ENCODE measurements at places on chromosomes 12 and 14. TPM values are rescaled to one million over a fixed set of nuclear protein-coding genes. Genes with fewer than 3 reads are reported as not detected.

DNA sequence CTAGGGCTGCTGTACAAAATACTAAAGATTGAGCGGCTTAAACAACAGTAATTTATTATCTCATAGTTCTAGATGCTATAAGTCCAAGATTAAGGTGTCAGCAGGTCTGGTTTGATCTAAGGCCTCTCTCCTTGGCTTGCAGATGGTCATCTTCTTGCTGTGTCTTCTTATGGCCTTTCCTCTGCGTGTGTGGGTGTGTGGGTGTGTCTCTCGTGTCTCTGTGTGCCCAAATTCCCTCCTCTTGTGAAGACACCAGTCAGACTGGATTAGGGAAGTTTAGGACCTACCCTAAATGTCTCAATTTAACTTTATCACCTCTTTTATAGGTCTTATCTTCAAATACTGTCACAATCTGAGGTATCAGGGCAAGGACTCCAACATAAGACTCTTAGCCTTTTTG lies 28.3 kb downstream of the DDHD1 start:
- no peaks in the 10 kb centered on the region for H3K27me3 ChIP-seq
- H3K27ac ChIP-seq = no peak overlapping the region
- H3K4me1 ChIP-seq = no peaks in the 10 kb centered on the region

DNA sequence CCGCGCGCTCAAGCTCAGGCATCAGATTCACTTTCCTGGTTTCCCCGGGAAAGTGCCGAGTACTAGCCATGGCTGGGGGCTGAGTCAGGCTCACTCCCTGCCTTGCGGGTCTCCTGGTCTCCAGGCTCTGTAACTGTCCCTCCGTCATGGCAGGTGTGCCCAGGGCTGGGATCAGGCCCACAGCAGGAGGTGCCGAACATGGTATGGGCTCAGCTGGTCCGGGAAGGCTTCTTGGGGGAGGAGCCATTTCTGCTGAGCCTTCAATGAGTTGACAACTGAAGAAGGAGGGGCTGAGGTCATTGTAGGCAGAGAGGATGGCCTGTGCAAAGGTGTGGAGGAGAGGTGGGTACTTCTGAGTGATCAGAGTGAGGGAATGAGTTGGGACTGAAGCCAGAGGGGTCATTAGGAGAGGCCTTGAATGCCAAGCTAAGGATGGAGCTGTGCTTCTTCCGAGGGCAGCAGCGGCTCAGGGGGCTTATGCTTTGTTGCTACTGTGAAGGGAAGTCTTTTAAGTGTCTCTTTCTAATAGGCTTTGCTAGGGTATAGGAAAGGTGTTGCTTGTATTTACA lies 769 bp downstream of the EXOC3L4 start:
- H3K27ac ChIP-seq = no peak overlapping the region
- H3K4me1 ChIP-seq = peaks cover 11% of the 10 kb centered on the region
- DNase-seq = no peak
- no peak overlapping the region for H3K4me3 ChIP-seq
- H3K27me3 ChIP-seq = no peaks in the 10 kb centered on the region

- DNase-seq = no peak
- no peaks in the 10 kb centered on the region for H3K4me1 ChIP-seq
- no peaks in the 10 kb centered on the region for H3K36me3 ChIP-seq
These were observed 226.7 kb downstream of the NPAS3 start for GRCh38 chr14:33165144-33165925.

DNA sequence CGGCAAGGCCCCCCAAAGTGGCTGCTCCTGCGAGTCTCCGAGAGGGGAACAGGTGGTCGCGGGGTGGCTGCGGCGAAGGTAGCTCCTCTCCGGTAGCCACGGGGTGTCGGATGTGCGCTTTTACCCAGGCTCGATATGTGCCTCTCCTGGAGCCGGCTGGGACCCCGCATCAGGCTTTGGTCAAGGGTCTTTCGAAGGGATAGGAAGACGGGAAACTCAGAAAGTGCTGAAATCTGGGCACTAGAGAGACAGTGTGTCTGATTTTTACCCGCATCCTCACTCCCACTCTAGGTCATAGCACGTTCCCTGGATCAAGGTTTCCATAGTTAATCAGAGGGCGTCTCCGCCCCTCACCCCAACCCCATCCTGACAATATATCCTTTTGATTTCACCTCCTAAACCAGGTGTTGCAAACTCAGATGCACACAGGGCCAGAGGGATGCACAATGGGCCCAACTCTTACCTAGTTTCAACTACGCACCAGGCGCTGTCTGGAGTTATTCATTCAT lies 156.9 kb downstream of the PTPN11 start:
- DNase-seq = peak; percentile 36
- H3K36me3 ChIP-seq = no peaks in the 10 kb centered on the region
- H3K4me1 ChIP-seq = no peaks in the 10 kb centered on the region

- no peak overlapping the region for H3K27ac ChIP-seq
- no peaks in the 10 kb centered on the region for H3K27me3 ChIP-seq
- DNase-seq = no peak
These were observed 131.0 kb upstream of the EEA1 start for GRCh38 chr12:93059925-93060665.

DNA sequence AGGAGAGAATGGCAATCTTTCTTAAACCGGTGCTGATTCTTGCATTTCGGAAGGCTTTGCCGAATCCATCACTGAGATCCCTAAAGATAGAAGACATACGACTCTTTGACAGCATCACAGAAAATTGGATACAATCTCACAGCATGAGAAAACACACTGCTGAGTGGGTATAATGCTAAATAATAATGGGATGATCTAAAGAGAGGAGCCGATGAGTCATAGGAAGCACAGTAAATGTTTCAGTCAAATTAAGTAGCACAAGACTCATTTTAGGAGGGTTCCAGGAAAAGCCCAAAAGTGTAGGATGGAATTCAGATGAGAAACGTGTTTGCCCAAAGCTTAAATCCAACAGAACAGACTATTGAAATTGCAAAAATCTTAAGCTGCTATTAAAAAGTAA lies 81.7 kb downstream of the CPNE8 start:
- no peaks in the 10 kb centered on the region for H3K4me1 ChIP-seq
- no peak for DNase-seq
- H3K4me3 ChIP-seq = no peak overlapping the region
- no peaks in the 10 kb centered on the region for H3K36me3 ChIP-seq

DNA sequence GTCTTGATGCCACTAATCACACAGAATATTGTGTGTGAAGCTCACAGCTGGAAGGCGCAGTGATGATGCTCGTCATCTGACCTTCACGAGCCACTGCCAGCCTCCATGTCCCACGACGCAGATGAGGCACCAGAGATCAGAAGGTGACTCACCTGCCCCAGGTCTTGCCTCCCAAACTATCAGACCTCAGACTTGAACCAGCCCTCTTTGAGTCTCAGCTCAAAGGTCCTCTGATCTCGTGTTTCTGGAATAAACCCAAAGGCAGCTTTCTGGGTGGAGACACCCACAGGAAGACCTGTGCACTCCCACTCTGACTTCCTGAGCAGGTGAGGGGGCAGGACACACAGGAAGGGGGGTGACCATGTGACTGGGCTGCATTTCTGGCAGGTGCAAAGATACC lies 19.6 kb upstream of the CHGA start:
- H3K4me3 ChIP-seq = no peak overlapping the region
- H3K36me3 ChIP-seq = no peaks in the 10 kb centered on the region
- no peak overlapping the region for H3K27ac ChIP-seq
- H3K4me1 ChIP-seq = no peaks in the 10 kb centered on the region

RASSF9 gene
- 0.68 TPM for polyA plus RNA-seq

LTB4R gene
- polyA plus RNA-seq = 15.5 TPM

DNA sequence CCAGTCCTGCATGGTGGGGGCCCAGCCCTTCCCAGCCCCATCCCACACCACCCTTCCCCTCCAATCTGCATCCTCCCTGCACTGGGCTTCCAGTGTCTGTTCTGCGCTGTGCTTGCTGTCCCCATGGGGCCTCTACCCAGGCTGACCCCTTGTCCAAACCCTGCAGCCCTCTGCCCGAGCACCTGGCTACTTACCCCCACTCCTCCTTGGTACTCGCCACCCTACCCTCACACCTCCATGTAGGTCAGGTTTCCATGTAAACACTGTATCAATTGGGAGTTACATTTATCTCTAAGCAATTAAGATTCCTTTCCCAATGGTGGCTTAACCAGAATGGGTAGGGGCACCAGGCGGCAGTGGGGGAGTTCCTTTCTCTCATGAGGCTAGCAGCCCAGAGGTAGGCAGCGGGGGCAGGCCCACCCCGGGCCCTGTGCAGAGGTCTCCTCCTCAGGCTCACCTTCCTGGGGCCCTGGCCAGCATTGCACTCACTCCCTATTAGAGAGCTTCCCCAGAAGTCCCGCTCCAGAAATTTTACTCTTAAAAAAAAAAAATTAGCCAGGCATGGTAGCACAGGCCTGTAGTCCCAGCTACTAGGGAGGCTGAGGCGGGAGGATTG lies 76.6 kb upstream of the CCND2 start:
- H3K27me3 ChIP-seq = no peaks in the 10 kb centered on the region
- DNase-seq = no peak
- no peak overlapping the region for H3K27ac ChIP-seq
- H3K4me1 ChIP-seq = no peaks in the 10 kb centered on the region
- no peaks in the 10 kb centered on the region for H3K36me3 ChIP-seq

GALNT6 gene
- polyA plus RNA-seq = 2.7 TPM

- peak overlapping the region; percentile 39 for H3K4me3 ChIP-seq
- no peak for DNase-seq
- H3K4me1 ChIP-seq = no peaks in the 10 kb centered on the region
- peak overlapping the region; percentile 54 for H3K27ac ChIP-seq
- no peaks in the 10 kb centered on the region for H3K36me3 ChIP-seq
These were observed 187.2 kb upstream of the NEDD1 start for GRCh38 chr12:96719660-96720362.

- no peaks in the 10 kb centered on the region for H3K4me1 ChIP-seq
- no peaks in the 10 kb centered on the region for H3K36me3 ChIP-seq
- no peak overlapping the region for H3K27ac ChIP-seq
- H3K4me3 ChIP-seq = no peak overlapping the region
- no peaks in the 10 kb centered on the region for H3K27me3 ChIP-seq
- no peak for DNase-seq
These were observed 19.6 kb upstream of the SLC6A12 start for GRCh38 chr12:233615-233968.

DNA sequence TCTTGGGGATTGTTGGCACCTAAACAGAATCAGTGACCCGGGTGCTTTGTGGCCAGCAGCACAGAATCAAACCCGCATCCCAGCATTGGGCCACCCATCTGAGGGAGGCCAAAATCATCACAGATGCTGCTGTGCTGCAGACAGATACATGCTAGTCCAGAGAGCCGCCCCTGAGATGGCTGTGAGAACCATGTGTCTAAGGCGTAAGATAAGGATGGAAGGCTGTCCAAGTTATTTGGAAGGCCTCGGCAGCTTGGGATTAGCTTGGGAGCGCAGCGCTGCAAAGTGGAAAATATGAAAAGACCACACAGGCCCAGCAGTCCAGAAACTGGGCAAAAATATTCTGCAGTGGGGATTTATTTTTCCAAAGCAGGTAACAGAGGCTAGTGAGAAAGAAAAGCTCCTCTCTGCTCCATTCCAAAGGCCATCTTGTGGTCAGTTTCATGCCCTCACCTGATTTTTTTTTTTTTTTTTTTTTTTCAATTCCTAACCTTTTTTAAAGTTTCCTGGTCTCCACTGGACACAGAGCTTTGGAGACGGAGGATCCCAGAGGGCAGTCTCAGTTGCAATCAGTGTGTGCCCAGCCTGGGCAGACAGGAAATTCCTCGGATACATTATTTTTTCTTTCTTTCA lies 178.9 kb upstream of the BCL2L14 start:
- H3K27me3 ChIP-seq = no peaks in the 10 kb centered on the region
- no peaks in the 10 kb centered on the region for H3K36me3 ChIP-seq
- H3K27ac ChIP-seq = no peak overlapping the region
- no peaks in the 10 kb centered on the region for H3K4me1 ChIP-seq
- no peak overlapping the region for H3K4me3 ChIP-seq

GDF11 gene
- polyA plus RNA-seq = 0.99 TPM

SIX6 gene
- not detected for polyA plus RNA-seq

PMCH gene
- not detected for polyA plus RNA-seq

ABHD4 gene
- polyA plus RNA-seq = 8.2 TPM

MYL6 gene
- 1,217 TPM for polyA plus RNA-seq

DNA sequence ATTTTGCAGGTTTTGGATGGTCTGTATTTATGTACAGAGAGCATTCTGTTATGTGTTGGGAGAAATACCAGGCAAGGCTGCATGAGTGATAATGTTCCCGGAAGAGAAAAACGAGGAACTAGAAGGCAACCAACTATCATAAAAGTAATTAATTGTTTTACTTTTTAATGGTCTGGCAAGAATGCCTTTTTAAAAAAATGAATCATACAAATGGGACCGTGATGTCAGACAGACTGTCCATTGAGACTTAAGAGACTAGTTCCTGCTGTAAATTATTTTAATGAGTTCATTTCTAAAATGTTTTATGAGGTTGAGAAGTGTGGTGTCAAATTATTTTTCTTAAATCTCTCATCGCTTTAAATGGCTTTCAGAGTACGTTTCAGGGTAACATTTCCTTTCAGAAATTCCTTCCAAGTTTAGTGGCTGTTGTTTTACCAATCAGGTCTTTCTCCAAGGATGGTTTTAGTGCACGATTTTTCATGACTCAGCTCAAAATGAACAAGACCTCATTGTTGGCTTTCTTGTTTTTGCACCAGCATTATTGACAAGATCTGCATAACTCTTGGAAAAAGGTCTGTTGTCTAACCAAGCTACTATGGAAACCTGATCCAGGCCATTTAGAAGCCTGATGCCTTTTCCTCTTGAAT lies 86.1 kb upstream of the ARHGAP5 start:
- no peaks in the 10 kb centered on the region for H3K27me3 ChIP-seq
- no peaks in the 10 kb centered on the region for H3K36me3 ChIP-seq
- no peak overlapping the region for H3K4me3 ChIP-seq
- DNase-seq = no peak
- H3K27ac ChIP-seq = peak overlapping the region; percentile 30

SLC38A4 gene
- polyA plus RNA-seq = 15.9 TPM

ASB2 gene
- 1.4 TPM for polyA plus RNA-seq

- no peak overlapping the region for H3K4me3 ChIP-seq
- DNase-seq = peak; percentile 50
- H3K36me3 ChIP-seq = no peaks in the 10 kb centered on the region
- no peaks in the 10 kb centered on the region for H3K27me3 ChIP-seq
- no peak overlapping the region for H3K27ac ChIP-seq
These were observed 7.8 kb upstream of the DTX1 start for GRCh38 chr12:113048716-113049127.

- H3K36me3 ChIP-seq = no peaks in the 10 kb centered on the region
- no peaks in the 10 kb centered on the region for H3K4me1 ChIP-seq
- no peak overlapping the region for H3K27ac ChIP-seq
- H3K4me3 ChIP-seq = no peak overlapping the region
- H3K27me3 ChIP-seq = no peaks in the 10 kb centered on the region
These were observed 10.8 kb downstream of the C14orf132 start for GRCh38 chr14:96049932-96050331.

GRCh38 chr12:108630481-108631207 lies 3.0 kb downstream of the SELPLG start:
- H3K36me3 ChIP-seq = no peaks in the 10 kb centered on the region
- H3K4me1 ChIP-seq = peaks cover 8% of the 10 kb centered on the region
- no peaks in the 10 kb centered on the region for H3K27me3 ChIP-seq
- H3K27ac ChIP-seq = no peak overlapping the region
- DNase-seq = no peak
- H3K4me3 ChIP-seq = no peak overlapping the region

- H3K27me3 ChIP-seq = no peaks in the 10 kb centered on the region
- no peak overlapping the region for H3K4me3 ChIP-seq
- H3K36me3 ChIP-seq = no peaks in the 10 kb centered on the region
- no peak overlapping the region for H3K27ac ChIP-seq
- H3K4me1 ChIP-seq = no peaks in the 10 kb centered on the region
These were observed 70.7 kb upstream of the PSMA6 start for GRCh38 chr14:35221462-35221861.

Measured in pancreas (tissue), 10 donors.